ENCODE measurements at places on chromosomes 3 and 15.

DNA sequence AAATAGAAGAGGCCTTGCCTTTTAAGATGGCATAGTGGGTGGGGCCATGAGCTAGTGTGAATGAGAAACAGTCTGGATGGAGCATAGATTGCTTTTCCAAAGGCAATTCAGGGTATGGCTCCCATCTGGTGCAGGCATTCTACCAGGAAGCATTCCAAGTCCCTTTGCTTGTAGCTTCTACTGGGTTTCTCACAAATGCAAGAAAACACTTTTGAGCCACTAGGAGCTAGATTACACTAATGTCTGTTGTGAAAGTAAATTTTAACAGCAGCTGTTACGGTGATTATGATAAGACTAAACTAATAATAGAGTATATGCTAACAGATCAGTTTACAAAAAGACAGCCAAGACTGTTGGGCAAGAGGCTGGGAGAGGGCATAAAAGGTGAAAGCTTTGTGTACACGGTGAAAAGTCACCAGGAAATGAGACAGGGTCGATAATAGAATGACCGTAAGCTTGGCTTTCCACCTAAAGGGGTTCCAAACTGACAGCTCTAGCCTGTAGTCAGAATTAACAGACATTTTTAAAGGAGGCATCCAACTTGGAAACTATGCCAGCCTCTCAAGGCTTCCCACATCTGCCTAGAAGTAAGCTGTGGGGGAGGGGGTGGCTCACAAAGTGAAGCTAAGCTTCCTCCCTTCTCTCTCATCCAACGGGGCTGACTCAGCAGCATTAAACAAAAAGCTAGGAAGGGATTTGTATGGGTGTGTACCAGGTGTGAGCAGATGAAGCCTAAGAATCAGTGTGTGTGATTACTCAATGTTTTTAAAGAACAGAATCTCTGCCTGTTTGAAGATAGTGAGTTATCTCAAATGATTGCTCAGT is 61.1 kb upstream of the GPD1L start:
- DNase-seq, result peak; percentile 41

DNA sequence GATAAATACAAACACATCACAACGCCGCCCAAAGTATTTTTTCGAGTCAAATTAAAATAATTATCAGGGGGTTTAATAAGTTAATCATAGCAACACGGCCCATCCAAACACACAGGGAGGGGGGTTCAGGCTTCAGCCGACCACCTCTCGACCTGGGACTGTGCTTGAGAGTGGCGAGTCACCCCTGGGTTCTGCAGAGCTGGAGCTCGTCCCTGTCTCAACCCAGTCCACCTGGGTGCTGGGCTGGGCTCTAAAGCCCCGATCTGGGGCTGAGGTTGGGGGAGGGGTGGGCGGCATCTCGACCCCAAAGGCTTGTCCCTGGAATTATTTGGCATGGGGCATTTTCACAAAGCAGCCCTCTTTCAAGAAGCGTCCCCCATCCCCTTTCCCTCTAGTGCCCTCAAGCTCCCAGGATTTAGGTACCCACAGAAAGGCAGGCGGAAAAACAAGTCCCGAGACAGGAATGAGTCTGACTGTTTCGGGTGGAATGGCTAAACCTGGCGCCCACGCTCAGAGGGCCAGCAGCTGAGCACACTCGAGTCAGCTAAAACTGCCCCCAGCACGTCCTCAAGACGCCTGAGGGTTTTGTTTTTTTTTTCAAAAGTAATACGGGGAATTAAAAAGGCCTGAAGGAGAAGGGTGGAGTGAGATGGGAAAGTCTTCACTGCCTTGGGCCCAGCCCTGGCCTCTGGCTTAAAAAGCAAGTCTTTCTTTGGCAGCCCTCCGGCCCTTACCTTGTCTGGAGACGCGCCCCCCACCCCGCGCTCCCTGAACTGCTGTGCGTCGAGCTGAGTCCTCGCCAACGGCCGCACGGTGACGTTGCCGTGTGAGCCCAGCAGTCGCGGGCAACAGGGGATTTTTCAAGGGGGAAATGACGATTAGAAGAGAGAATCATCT is 32.5 kb downstream of the NR2F2 start:
- DNase-seq, result no peak

DNA sequence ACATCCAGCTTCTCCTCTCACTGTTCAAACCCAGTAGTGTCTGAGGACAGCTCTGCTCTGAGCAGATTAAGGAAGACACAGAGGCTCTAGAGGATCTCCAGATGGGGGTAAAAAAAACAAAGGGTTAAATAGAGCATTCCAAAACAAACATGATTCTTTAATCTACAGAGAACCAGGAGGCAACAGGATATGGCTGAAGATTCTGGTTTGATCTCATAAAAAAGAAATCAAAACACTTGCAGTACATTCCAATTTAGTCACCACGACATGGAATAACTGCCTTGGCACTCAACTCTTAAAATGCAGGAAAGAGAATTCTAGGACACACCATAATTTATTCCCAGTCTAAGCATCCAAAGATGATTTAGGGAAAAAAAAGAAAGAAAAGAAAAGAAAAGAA is 32.0 kb downstream of the TM4SF4 start:
- no peak for DNase-seq

- no peak for DNase-seq
These were observed 486 bp downstream of the LSG1 start for GRCh38 chr3:194671511-194671899.

GRCh38 chr15:65923264-65923663 is 54.0 kb downstream of the RAB11A start:
- no peak for DNase-seq

GRCh38 chr15:99842071-99842470 is 108.8 kb upstream of the LYSMD4 start:
- no peak for DNase-seq

Data from AG09309 (cell line).